Activated naive CD8-positive, alpha-beta T cell treated with anti-CD3 and anti-CD28 coated beads for 36 hours (primary cell): ENCODE measurements at places on chromosomes 5 and 9. TPM values are rescaled to one million over a fixed set of nuclear protein-coding genes. Genes with fewer than 3 reads are reported as not detected.

DNA sequence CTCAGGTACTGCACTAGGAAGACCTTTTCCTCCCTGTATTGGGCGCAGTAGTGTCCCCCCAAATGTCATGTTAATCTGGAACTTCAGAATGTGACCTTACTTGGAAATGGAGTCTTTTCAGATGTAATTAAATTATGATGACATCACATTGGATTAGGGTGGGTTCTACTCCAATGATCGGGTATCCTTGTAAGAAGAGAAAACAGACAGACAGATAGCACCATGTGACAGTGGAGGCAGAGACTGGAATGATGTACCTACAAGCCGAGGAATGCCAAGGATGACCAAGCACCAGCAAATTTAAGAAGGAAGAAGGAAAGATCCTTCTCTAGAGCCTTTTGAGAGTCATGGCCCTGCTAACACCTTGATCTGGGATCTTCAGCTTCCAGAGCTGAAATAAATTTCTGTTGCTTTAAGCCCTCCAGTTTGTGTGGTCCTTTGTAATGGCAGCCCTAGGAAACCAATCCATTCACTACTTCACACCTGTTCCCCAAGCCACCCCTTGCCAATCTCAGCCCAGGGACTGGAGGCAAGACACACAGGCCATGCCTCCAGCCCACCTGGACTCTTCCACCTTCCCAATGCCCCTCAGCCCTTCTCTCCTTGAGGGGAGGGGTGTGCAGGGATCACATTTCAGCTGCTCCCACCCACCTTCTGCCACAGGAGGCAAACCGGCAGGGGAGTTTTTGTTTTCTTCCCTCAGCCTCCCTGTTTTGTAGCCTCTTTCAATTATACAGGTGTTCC is 1.6 kb downstream of the CCNJL start:
- no peak for DNase-seq

DNA sequence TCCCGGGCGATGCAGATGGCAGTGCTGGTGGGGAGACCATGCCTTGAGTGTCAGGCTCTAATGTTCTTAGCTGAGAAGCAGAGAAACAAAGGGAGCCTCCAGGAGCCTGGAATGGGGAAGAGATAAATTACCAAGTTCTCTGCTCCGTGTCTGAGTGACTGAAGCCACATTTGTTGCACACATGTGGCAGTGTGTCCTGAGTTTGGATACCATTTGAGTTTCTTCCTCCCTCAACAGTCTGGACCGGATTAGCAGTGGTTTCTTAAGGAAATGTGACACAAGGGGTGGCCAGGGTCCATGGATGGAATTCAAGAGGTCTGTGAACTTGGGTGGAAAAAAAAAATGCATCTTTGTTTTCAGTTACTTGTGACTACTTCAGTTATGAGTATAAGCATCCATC is 50.7 kb upstream of the GARNL3 start:
- DNase-seq, result no peak

DNA sequence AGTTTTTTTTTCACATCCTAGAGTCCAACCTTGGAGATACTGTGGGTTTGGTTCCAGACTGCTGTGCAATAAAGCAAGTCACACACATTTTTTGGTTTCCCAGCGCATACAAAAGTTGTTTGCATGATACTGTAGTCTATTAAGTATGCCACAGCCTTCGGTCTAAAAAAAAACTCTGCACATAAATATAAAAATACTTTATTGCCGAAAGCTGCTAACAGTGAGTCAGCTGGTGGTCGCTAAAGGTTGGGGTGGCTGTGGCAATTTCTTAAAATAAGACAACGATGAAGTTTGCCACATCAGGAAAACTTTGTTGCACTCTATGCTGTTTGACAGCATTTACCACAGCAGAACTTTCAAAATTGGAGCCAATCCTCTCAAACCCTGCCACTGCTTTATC is 37.4 kb downstream of the UBQLN1 start:
- no peak for DNase-seq

- no peak for DNase-seq
These were observed 100.4 kb downstream of the GLDC start for GRCh38 chr9:6545017-6545691.

GRCh38 chr9:126456441-126457174 is 130.0 kb downstream of the MVB12B start:
- DNase-seq, result no peak

- no peak for DNase-seq
These were observed 6.6 kb upstream of the FBP1 start for GRCh38 chr9:94645901-94646300.

DNA sequence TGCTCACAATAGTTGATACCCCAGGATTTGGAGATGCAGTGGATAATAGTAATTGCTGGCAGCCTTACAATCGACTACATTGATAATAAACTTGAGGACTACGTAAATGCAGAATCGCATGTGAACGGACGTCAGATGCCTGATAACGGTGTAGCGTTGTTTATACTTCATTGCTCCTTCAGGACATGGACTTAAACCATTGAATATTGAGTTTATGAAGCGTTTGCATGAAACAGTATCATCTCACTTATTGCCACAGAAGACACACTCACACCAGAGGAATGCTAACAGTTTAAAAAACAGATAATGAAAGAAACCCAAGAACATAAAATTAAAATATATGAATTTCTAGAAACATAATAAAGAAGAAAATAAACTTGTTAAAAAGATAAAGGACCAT is 101.6 kb downstream of the GABBR2 start:
- DNase-seq, result no peak

GRCh38 chr5:172685091-172685490 is 44.0 kb downstream of the NEURL1B start:
- no peak for DNase-seq

DNA sequence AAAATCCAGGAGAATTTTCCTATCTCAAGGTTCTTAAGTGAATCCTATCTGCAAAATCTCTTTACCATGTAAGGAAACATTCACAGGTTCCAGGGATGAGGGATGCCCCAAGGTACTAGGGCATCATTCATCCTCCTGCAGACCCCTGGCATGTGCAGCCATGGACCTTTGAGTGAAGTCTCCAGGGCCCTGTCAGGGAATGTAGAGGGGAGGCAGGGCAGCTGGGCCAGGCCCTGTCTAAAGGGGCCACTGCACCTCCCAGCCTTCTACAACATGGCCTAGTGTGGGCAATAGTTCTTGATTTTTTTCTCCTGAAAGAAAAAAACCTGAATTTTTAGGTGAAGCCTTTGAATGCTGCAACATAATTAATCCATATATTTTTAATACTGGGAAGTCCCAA is 63.3 kb downstream of the SEMA4D start:
- no peak for DNase-seq

- no peak for DNase-seq
These were observed 50.1 kb downstream of the SLC36A1 start for GRCh38 chr5:151497391-151498002.

- DNase-seq, result no peak
These were observed 278.6 kb downstream of the SPOCK1 start for GRCh38 chr5:137220523-137220927.

DNA sequence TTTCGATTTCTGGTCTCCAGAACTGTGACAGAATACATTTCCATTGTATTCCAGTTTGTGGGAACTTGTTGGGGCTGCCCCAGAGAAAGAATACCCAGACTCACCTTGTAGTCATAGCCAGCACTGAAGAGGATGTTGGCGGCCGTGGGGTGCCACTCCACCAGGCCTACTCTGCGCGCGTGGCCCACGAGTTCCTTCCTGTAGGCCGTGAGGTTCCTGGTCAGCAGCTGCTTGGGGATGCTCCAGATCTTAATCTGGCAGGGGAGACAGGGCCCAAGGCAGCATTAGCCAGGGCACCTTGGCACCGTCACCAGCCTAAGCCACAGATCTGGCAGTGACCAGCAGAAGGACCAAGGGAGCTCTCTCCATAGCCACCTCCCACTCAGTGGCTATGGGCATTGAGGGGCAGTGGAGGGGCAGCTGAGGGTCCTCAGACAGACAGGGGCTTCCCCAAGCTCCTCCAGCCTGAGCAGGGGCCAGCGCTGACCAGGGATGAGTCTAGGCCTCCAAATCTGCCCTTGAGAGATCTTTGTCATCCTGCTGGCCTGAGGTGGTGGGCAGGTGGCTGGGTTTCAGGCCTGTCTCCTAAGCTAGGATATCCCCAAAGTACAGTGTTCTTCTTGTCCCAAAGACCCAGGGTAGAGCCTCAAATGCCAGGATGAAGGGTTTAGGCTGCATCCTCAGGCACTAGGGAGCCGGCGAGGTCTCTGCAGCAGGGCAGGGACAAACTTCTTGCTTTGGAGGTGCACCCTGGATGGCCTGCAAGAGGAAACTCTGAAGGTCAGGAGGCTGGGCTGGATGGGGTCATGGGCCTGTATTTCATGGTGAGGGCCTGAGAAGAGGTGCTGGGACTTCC is 15.9 kb upstream of the TRIM14 start:
- no peak for DNase-seq

DNA sequence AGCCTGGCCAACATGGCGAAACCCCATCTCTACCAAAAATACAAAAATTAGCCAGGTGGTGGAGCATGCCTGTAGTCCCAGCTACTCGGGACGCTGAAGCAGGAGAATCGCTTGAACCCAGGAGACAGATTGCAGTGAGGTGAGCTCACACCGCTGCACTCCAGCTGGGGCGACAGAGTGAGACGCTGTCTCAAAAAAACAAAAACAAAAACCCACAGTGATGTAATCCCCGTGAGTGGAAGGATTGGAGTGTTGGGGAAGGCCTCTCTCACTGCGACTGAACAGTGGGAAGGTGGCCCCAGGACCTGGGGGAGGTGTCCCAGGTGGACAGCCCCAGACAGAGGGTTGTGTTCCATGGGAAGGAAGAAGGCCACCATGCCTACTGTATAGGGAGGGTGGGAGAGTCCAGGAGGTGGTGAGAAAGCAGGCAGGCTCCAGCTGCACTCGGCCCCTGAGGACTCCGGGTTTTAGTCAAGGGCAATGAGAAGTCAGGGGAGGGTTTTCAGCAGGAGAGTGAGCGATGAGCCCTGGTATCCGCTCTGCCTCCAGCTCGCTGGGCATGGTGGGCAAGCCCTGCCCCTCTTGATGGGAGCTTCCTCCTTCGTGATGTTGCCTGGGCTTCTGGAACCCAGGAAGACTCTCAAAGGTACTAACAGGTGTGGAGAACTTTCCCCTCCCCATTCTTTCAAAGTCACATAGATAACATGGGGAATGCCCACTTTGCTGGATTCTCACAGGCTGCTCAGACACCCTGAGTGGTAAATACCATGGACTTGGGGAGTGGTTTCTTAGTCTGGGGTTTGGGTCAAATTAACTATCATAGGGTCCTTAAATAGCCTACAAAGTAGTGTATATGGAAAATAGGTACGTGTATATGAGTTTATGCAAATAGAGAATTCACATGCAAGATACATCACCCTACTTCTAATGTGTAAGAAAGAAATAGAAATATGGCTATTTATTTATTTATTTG is 74.7 kb downstream of the PPARGC1B start:
- no peak for DNase-seq

DNA sequence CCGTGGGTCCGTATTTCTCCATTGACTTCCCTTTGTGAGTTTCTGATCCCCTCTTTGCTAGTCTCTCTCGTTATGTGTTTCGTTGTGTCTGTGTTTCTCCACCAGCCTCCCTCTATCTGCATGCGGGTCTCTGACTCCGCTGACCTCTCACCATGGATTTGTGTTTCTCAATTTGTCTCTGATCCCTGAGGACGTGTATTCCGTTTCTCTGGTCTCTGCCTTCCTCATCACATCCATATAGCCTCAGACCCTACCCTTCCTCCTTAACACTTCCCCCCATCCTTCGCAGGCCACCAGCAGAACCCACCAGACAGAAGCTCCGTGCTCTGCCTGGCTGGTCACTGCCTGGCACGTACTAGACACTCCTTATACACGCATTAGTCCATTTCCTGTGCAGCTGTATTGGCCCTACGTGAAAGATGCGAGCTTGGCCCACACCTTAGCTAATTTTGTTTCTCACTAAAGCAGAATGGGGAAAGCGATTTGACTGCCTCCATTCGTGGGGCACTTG is 631 bp downstream of the B4GALT7 start:
- DNase-seq, result no peak

DNA sequence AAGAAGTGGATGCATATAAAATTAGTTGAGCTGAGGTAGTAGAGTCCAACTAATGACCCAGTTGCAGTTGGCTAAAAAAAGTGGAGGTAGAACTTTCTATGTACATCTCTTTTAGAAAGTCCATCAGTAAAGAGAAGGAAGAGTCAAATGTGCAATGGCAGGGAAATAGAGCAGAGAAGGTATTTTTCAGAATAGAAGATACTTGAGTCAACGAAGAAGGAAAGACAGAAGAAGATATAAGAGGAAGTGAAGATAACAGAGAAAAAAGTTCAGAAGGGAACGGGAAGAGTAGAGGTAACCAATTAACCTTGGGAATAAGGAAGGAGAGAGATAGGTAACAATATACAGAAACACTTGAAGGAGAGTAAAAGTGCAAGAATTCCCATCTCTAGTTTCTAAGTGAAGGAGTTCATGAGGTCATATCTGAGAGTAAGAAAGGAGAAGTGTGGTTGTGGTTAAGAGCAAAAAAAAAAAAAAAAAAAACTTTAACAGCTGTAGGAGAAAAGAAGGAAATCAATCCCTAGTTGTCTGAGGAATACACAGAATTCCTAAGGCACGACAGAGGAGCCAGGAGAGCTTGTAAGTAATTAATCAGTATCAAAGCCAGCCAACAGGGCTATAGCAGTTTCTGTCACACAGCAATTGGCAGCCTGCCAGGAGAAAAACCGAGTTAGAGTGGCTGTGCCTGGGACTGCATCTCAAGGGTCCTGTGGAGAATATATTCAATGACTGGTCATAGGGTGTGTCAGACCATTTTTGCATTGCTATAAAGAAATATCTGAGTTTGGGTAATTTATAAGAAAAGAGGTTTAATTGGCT is 61.0 kb downstream of the ARL15 start:
- DNase-seq, result peak; percentile 13

DNA sequence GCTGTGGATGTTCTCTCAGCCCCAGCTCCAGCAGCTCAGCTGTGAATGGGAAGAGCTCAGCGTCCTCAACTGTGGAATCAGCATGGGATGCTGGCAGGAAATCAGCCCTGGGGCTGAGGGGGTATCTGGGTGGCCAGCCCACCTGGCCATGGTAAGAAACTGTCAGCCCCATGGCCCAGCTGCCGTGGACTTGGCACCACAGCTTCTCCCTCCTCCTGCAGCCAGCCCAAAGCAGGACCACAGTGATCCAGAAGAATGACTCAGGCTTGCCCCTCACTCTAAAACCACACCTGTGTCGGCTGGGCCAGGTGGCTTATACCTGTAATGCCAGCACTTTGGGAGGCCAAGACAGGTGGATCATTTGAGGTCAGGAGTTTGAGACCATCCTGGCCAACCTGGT is 48.0 kb downstream of the SAR1B start:
- DNase-seq, result no peak

GRCh38 chr9:108196332-108197007 is 659.3 kb downstream of the ACTL7B start:
- no peak for DNase-seq

The TERT gene
- total RNA-seq, result 6.2 TPM

The SLC24A2 gene
- not detected for total RNA-seq

The GRIA1 gene
- not detected for total RNA-seq

The ACOT12 gene
- not detected for total RNA-seq

The GPR150 gene
- total RNA-seq, result 0.52 TPM

The SLC34A3 gene
- total RNA-seq, result not detected

The SLC35D2 gene
- total RNA-seq, result 1.5 TPM

The SPINK4 gene
- not detected for total RNA-seq

The LECT2 gene
- total RNA-seq, result not detected
